ENCODE measurements at places on chromosomes 11 and 22. TPM values are rescaled to one million over a fixed set of nuclear protein-coding genes. Genes with fewer than 3 reads are reported as not detected.

GRCh38 chr11:62071408-62071807, 52.4 kb upstream of the INCENP start:
- DNase-seq = no peak

DNA sequence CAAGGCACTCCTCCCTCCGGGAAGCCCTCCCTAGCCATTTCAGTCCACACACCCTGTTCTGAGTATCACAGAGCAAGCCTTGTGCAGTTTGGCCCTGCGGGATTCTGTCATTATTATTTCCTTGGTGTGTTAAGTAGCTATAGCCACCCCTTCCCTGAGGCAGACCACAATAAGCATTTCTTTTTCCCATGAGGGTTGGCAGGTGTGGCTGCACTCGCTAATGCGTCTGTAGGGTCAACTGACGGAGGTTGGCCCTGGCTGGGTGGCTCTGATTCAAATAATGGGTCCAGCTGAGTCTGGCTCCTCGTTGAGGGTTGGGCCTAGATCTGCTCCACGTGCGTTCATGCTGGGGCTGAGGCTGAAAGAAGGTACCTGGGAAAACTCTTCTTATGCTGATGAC, 5.1 kb downstream of the F2 start:
- no peak for DNase-seq

DNA sequence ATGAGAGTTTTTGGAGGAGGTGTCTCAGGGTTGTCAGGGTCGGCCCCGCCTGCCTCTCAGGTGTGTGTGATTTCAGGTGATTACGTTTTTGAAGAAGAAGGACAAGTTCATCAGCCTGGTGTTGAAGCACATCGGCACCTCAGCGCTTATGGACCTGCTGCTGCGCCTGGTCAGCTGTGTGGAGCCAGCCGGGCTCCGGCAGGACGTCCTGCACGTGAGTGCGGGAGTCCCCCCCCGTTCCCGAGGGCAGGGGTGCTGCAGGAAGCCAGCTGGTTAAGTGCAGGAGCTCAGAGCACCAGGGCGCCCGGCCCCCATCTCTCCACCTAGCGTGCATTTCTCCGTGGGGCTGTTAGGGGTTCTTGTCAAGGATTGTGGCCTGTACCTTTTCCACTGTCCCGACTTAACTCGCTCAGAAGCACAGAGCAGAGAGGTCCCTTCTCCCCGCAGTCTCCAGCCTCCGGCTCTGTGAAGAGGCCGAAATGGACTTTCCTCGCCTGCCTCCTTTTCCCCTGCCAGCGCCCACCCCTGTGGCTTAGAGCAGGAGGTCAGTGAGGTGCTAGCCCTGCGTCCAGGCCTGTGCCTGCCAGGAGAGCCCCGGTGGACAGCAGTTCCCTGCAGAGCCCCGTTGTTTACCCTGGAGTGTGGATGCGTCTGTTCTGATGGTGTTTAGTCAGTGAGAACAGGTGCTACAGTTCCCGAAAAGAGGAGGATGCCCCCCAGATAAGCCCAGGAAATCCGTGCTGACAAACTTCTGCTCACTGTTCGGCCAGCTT, 60.2 kb downstream of the SBF1 start:
- DNase-seq = no peak

DNA sequence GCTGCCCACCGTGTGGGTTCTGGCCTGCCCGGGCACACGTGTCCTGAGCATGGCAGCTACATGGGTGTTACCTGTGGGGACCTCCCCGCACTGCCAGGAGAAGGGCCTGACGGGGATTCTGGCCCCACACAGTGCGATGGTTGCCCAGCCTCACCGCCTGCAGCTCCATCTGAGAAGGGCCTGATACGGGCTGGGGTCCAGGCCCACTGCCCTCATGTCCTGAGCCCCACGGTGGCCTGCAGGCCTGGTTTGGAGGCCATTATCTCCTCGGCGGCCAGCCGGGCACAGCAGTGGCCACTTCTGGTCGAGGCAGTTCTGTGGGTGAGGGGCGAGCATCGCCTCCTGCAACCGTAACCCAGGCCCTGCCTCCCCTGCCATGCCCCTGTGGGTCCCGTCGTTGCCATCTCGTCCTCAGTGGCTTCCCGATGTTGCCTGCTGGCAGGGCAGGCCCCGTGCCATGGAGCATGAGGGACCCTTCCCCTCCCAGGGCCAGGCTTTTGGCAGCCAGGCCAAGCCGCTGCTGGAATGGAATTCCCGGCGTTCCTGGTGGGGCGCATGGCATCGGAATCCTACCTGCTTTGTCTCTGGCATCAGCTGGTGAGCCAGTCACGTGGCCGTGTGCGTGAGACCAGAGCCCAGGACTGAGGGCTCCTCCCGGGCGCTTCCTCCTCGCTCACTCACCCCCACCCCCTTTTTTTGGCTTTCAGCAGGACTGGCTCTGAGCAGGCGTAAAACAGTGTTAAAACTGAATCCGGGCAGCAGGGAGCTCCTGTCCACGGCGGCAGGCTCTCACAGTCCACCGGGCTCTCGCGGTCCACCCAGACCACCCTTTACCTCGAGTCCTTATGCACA, 71.9 kb upstream of the PPARA start:
- DNase-seq = no peak

- DNase-seq = peak; percentile 25
Observed at GRCh38 chr11:111603611-111604130, 1.4 kb downstream of the SIK2 start.

DNA sequence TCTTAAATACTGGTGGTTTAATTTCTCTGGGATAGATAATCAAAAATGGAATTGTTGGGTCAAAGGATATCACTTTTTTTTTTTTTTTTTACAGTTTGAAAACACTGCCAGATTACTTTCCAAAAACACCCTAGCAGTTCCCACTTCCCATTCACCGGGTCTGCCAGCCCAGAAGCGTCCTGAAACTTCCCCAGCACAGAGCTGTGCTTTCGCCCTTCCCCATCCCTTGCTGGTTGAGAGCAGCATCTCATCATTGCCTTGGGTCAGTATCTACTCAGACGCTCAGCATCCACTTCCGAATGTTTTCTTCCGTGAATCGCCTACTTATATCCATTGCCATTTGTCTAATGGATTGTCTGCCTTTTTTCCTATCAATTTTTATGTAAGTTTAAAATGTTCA, 5.5 kb downstream of the CERK start:
- no peak for DNase-seq

SPATA19 gene
- total RNA-seq = not detected

ZDHHC13 gene
- total RNA-seq = 8.2 TPM

OR8G1 gene
- total RNA-seq = not detected

AP5B1 gene
- total RNA-seq = 18.1 TPM

IRF7 gene
- 17.7 TPM for total RNA-seq

KCNQ1OT1 gene
- total RNA-seq = 3.1 TPM

SPI1 gene
- total RNA-seq = not detected
